Memory B cell (primary cell): ENCODE measurements at places on chromosomes 3 and 15.

- no peak for DNase-seq
Measured at GRCh38 chr3:181497358-181497757, 214.4 kb upstream of the SOX2 start.

DNA sequence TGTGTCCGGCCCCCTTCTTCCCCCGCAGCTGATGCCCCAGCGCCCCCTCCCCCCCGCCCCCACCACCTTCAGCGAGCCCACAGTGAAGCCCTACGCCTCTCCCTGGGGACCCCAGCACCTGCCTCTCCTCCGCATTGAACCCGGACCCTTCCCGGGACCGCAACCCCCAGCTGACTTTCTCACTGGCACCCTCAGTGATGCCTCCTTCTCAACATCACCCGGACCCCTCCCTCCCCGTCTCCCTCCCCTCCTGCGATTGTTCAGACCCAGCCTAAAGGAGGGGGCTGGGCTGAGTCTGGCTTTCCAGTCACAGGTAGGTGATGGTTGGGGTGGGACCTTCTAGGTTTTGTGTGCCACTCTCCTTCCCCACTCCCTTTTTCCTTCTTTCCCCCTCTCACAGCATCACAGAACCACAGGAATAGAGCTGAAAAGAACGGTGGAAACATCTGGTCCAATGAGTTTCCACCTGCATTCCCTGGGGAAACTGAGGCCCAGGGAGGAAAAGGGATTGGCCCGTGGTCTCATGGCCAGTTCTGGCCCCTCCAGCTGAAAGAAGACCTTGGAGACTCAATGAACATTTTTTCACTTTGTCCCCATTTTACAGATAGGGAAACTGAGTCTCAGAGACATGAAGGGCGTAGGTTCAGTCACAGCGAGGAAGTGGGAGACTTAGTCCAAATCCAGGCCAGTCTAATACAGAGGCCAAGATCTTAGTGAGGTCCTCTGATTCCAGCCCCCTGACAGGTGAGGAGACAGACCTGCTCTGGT, 828 bp downstream of the CAND2 start:
- no peak for DNase-seq

- no peak for DNase-seq
Measured at GRCh38 chr3:42908675-42909074, 2.7 kb downstream of the ZNF662 start.

GRCh38 chr3:50251220-50251619, 15.2 kb downstream of the GNAI2 start:
- no peak for DNase-seq

DNA sequence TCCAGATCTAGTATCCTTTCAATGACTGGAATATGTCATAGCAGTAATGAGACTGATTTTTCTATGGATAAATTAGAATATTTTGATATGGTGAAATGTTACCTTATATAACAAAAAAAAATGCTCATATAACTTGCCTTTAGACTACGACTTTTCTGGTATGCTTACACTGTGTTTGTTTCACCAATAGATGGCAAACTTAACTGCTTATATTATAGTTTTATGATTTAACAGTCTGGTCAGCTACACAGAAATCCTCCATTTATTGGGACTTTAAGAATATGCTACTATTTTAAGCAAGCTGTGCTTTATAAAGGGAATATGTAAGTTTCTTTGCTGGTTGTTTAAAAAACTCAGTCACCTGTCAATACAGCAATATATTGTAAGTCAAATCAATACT, 205.6 kb downstream of the VGLL3 start:
- no peak for DNase-seq

DNA sequence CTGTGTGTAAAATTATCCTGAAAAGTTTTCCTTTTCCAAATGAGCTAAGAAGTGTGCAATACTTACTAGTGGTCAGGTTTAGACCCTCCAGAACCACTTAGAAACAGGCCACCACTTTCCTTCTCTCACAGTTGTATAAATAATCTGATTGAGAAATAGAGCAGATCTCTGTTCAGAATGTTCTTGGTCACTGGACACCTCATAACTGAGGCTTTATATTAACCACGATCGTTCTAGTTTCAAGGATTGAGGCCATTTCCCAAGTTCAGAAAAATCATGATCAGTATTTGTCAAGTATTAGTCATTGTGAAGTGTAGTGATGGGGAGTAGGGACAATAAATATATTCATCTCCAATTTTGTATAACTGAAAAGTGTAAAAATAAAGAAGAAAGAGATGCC, 1.0 kb upstream of the MAP3K13 start:
- DNase-seq = no peak

GRCh38 chr3:29597376-29598008, 316.6 kb downstream of the RBMS3 start:
- no peak for DNase-seq
